ENCODE measurements at places on chromosomes 11 and 22.

GRCh38 chr11:117588166-117588810, 208.7 kb downstream of the DSCAML1 start:
- no peak for DNase-seq

GRCh38 chr11:103043826-103044678, 47.9 kb downstream of the DCUN1D5 start:
- peak; percentile 13 for DNase-seq

DNA sequence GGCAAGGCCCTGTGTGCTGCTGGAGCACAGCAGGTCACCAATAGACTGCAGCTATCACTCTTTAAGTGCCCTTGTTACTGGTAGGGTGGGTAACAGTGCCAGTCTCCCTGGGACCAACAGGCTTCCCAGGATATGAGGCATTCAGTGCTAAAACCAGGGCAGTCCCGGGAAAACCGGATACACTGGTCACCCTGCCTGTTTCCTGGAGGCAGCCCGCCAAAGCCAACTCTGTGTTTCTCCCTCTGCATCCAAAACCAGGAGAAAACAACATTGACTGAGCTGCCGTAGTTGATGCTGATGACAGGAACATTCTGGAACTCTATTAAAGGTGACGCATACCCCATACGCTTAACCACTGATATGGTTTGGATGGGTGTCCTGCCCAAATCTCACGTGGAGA, 149.1 kb downstream of the SHANK2 start:
- DNase-seq: no peak

GRCh38 chr11:62984451-62984991, at the start of gene SLC22A6:
TSS of gene SLC22A6 (minus strand) at chr11:62984967. CDS start at chr11:62984690, 277 bp downstream.
- no peak for DNase-seq

- DNase-seq: no peak
Observed at GRCh38 chr22:30016596-30016995, 63.7 kb upstream of the HORMAD2 start.

Data from muscle of leg (tissue), 16 donors.